HT-29 (cell line): ENCODE measurements at places on chromosomes 3 and 15. TPM values are rescaled to one million over a fixed set of nuclear protein-coding genes. Genes with fewer than 3 reads are reported as not detected.

DNA sequence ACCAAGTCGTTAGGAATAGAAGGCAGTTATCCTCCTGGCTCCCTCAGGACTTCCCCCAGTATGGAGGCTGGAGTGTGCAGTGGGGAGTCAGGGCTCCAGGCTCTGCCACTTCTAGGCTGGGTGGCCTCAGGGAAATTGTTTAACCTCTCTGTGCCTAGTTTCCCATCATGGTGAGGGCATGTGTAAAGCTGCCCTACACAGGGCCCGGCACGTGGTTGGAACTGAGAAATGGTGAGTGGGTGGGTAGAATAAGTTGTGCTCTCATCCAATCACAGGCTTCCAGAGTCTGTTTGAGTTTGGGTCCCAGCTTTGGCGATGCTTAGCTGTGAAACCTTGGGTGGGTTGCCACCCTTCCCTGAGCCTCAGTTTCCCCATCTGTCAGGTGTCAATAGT lies 117.3 kb downstream of the FBLN2 start:
- no peak for DNase-seq

DNA sequence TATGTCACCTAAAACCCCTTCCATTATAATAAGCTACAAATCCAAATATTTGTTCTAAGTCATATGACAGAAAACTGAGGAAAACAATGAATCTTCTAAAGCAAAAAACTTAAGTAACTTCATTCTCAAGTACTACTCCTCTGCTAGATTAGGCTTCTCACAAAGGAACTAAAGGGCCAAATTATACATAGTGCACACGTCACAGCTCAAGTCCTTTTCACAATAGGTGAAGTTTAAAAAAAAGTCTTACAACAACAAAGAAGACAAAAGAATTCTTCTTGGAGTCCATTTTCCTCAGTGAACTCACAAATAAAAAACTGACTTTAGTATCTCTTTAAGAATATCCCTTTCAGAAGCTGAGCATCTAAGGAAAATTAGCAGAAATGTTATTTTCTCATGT lies 479.9 kb downstream of the MAGI1 start:
- no peak for DNase-seq

GRCh38 chr3:128280481-128281052 lies 127.3 kb downstream of the EEFSEC start:
- DNase-seq: no peak

DNA sequence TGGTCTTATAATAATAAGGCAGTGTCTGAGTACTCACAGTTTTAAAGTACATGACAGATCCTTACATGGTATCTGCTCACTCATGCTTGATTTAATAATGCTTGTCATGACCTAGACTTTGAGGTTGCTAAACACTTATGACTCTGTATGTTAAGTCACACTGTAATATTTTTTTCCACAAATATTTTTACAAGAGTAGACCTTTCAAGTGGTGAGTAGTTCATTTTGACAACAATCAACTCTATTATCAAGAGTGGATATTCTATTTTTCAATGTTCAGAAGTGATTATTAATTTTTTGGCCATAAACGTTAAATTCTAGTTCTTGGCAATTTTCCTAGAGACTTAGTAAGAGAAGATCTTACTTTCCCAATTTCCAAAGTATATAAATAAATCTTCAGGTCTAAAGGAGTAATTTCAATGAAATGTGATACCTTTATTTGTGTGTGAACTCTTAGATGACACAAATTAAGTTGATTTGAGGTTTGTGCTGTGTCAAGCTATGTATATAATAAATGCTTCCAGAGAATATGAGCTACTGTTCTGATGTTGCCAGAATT lies 104.5 kb downstream of the NLGN1 start:
- DNase-seq: no peak

DNA sequence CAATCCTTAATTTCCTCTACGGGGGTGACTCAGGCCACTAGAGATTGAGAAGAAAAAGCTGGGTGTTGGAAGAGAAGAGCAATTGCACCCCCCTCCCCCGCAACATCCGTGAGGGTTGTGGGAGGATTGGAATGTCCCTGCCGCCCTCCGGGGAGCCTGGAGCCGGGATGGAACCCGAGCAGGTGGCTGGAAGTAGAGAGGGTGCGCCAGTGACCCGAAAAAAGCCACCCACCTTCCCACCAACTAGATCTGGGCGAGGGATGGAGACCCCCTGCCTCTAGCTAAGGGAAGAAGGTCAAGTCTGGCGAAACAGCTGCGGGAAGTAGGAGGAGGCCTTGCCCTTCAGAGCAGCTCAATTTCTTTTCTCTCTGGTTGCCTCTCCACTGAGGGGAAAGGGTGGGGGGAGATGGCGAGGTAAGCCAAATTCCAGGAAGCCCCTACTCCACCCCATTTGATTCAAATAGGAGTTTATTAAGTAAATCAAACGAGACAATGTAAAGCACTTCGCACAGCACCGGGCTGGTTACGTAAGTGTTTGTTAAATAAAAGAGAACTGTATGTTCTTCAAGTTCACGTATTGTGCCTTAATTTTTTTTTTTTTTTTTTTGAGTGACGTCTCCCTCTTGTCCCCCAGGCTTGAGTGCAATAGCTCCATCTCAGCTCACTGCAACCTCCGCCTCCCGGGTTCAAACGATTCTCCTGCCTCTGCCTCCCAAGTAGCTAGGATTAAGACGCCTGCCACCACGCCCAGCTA lies 1.1 kb upstream of the WWTR1 start:
- no peak for DNase-seq

DNA sequence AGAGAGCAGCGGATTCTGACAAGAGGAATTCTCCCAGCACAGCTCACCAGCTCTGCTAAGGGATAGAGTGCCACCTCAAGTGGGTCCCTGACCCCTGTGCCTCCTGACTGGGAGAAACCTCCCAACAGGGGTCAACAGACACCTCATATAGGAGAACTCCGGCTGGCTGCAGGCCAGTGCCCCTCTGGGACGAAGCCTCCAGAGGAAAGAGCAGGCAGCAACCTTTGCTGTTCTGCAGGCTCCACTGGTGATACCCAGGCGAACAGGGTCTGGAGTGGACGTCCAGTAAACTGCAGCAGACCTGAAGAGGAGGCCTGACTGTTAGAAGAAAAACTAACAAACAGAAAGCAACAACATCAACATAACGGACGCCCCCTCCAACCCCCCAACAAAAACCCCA lies 31.3 kb upstream of the FGF12 start:
- DNase-seq: no peak

- no peak for DNase-seq
Measured at GRCh38 chr3:144879701-144880100, 908.1 kb downstream of the DIPK2A start.

GRCh38 chr3:186790261-186790981 lies 7.0 kb downstream of the EIF4A2 start:
- peak; percentile 65 for DNase-seq

The ZIC1 gene
- not detected in 2 replicates for total RNA-seq

GRCh38 chr3:27713078-27713423 lies 9.1 kb downstream of the EOMES start:
- no peak for DNase-seq

DNA sequence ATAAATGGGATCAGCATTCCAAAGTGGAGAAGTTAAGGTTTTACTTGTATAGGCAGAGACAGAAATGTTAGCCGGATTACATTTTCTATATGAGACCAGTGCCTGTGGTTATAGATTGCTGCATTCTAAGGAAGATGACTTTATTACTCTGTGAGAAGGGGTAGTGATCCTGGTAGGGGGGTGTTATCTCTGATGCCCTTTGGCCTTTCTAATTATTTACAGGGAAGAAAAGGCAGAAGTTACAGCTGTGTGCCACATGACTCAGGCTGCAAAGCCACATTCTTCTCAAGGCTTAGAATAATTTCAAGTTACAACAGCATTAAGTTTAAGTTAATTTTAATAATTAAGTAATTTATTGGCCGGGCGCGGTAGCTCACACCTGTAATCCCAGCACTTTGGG lies 2.2 kb upstream of the TMC3 start:
- DNase-seq: no peak

DNA sequence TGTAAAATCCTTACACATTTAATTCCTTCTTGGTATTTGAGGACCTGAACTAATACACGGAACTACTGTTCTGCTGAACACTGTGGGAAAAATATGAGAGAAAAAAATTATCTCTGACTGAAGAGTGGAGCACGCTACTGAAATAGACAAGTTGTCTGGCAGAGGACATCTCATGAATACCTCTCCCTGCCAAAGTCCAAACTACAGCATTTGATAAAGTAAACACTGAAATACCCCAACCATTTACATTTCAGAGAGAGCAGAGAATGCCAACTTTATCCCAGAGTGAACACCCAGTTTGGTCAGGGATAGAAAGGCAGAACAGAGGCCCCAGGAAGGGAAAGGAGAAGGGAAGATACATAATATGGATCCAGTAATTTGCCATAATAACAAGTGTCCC lies 920.7 kb downstream of the SQOR start:
- DNase-seq: no peak

DNA sequence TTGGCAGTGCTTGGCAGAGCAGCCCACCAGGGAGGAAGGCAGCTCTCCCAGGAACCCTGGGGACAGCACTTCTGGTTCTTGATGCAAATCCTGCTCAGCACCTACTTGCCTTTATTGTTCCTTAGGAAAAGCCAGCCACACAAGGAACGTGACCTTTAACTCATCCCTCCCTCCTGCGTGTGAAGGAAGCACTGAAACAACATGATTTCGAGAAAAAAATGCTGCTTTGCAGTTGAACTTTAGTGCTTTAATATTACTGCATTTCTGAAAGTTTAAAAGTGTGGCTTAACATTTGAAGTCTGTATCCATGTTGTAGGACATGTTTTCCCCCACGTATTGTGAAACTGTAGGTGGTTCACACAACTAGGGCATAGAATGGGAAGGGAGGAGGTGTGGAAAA lies 50.4 kb upstream of the CTNNB1 start:
- no peak for DNase-seq

DNA sequence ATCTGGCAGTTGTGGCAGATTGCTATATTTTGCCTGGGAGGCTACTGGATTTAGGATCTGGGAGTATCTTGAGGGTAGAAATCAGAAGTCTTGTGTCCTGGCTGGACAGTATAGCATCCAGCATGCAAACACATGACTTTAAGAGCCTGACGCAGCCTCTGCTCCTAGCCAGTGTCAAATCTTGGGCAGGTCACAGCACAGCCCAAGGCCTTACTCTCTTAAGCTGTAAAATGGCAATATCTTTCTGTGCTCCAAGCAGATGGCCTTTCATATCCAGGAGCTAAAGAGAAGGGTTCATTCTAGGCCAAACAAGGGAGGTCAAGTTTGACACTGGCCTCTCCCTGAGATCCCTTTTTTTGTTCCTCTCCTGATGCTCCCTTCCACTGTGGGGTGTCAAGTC lies 19.8 kb upstream of the RAD18 start:
- no peak for DNase-seq

DNA sequence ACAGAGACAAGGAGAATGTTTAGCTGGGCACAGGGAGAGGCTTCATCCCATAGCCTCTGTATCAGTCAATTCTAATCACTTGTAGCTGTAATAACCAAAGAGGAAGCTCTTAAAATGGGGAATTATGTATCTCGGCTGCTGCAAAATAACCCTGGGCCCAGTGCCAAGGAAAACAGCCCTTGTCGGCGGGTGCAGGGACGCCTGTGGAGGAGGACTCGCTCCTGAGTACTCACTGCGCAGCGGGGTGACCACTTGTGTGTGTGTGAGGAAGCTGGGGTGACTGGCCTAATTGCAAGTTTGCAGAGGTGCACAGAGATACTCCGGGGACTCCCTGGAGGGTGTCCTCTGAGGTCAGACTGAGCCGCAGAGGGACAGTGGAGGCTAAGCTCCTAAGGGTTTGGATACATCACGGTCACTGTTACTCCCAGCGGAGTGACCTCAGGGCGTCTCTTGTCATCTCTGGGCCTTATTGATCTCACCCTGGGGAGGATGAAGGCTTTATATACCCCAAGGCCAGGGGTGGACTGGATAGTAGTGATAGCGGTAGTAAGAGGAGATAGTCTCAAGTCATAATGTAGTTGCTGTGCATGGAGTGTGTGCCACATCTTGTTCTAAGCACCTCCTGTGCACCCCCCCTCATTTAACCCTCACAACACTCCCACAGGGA lies 37.2 kb downstream of the SLC6A6 start:
- peak; percentile 52 for DNase-seq

- no peak for DNase-seq
Measured at GRCh38 chr3:21624524-21624923, 126.5 kb downstream of the ZNF385D start.

GRCh38 chr3:46928282-46928681 lies 48.3 kb downstream of the CCDC12 start:
- DNase-seq: no peak

DNA sequence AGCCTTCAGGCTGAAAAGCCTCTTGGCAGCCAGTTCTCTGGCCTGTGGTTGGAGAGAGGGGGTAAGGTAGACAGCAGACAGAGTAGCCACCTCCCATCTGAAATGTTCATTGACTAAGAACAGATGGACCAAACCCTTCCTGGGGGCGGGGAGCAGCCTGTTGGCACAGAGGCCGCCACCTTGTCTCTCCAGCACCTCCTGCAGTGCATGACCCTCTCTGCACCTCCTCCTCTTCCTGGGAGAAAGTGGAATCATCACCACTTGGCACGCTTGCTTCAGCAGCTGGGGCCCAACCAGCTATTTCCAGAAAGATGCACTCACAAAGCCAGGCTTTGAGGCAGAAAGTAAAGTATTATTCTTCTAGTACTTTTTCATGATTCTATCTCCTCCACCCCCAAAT lies 313.4 kb upstream of the CHRM5 start:
- no peak for DNase-seq
